CD4-positive, alpha-beta T cell treated with Interleukin-21 for 1 hour (primary cell): ENCODE measurements at places on chromosomes 16 and 17.

DNA sequence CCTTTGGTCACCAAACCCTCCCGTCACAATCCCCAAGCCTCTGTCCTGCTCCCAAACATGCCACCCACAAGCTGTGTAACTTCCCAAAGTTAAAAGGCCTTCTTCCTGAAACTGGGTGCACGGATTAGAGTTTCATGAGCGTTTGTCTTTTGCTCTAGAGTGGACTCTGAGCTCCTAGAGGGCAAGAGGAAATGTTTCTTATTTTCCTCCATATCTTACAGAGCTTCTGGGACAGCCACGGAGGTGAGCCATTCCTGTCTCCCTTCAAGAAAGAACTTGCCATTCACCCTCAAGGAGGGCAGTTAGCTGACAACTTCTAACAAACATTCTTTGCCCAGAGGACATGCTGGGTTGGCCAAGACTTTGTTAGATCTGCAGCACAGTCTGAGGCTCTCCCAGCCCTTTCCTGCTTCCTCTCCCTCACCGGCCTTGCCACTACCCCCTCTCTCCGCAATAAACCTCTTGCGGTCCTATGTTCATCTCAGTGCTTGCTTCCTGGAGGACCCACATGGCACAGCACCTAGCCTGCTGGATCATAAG, 2.6 kb upstream of the MYCBPAP start:
- no peak for DNase-seq

DNA sequence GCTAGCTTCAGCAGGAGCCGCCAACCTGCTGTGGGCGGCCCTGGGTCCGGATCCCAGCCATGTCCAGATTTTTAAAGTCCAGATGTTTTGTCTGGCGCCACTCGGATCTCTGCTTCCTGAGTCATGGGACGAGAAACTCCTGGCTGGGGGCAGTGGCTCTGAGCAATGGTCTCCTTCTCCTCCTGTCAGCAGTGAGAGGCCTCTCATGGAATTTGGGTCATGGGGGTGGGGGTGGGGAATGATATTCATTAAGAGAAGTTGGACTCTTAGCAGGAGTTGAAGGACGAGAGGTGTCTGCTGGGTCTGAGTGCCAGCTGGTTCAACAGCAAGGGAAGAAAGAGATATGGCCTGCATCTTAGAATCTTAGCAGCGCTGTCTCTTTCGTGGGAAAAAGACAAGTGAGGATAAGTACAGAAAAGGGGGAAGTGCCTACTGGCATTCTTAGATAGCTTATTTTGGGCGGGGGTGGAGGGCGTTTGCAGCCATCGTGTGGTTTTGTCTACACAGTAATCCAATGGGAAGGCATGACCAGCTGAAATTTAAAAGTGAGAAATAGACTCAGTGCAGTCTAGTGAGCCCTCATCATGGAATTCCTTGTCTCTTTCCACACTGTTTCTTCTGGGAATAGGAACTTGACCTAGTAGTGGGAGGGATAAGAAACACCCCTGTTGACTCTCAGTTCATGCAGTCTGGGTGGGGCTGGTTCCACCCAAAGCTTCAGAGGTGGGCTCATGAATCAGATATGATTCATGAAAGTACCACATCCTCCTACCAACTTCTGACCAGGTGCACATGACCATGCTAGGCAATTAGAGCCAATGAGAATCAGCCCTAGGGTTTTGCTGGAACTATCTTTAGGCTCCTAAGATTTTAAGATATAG, 80.5 kb downstream of the MYH13 start:
- DNase-seq: no peak

DNA sequence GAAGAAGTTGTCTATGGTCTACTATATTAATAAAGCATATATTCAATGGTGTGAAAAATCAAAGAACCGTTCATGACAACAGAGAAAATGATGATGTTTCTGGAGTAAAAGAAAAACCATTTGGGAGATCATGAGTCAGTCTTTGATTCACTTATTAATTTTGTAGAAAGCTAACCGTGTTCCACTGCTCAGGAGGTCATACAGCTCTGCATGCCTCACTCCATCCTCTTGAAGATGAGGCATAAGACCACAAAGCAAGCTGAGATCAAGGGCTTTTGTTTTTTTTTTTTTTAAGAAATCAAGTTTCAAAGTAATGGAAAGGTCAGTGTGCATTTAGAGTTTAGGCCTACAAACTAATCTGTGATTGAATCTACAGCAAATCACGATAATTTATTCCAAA, 206.4 kb downstream of the CEP112 start:
- DNase-seq: no peak

DNA sequence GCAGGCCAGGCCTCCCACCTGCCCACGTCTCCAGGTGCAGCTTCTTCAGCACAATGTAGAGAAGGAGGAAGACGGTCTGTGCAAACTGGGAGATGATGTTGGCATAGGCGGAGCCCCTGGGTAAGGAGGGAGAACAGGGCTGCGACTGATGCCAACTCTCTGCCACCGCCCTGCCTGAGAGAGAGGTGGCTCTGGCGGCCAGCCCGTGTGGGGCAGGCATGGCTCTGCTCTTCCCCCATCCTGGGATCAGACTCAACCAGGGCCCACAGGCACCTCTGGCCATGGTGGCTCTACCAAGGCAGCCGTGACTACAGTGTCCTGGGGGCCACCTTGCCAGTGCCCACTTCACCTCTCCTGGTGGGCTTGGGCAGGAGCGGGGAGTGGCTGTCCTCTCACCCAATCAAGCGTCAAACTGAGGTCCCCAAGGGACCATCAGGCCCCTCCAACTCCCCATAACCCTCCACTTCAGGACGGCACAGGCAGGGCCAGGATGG, 8.6 kb downstream of the SLC47A2 start:
- DNase-seq: no peak

DNA sequence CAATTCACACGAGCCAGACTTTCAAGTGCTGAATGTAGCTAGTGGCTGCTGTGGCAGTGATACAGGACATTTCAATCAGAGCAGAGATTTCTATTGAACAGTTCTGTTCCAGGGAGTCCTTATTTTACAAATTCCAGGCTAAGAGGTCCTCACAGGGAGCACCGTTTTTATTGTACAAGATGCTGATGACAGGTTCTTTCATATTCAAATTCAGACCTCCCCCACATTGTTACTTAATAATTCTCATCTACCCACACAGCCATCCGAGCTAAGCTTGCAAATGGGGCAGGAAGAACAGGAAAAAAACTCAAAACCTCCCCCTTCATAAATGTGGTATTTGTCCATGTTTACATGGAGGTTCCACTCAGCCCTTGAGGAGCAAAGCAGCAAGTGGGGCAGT, 9.8 kb downstream of the GABARAPL2 start:
- no peak for DNase-seq
